Activated T-helper 1 cell treated with anti-CD3 and anti-CD28 coated beads, Interleukin-12 subunit alpha, Interleukin-12 subunit beta, Interleukin-2, Interleukin-4 antibody, amounts not matched to agents 30 ng/mL and 10 ng/mL and 1 ng/mL, durations not matched to agents 14 hours and 24 hours and 36 hours (primary cell): ENCODE measurements at places on chromosomes 11 and 22. TPM values are rescaled to one million over a fixed set of nuclear protein-coding genes. Genes with fewer than 3 reads are reported as not detected.
A peak's percentile ranks its signal among the peaks of the same experiment; 100 is the strongest.

DNA sequence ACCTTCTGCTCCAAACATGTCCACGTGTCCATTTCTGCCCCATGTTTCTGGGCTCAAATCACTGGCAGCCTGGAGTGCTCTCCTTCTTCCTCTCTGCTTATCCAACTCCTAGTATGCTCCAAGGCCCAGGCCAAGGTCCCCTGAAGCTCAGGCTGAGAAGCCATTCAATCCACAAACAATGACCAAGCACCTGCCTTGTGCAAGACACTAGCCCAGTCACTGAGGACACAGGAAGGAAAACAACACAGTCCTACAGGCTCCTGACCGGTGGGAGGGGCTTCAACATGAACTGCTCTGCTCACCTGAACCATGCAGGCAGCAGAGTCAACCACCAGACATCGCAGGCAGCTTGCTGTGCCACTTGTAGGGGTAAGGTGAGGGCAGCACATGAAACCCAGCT lies 93.6 kb downstream of the RPL27A start:
- H3K4me1 ChIP-seq: peaks cover 5% of the 10 kb centered on the region
- DNase-seq: no peak
- no peak overlapping the region for H3K4me3 ChIP-seq
- no peak overlapping the region for H3K27ac ChIP-seq
- peaks cover 13% of the 10 kb centered on the region for H3K27me3 ChIP-seq
- H3K36me3 ChIP-seq: no peaks in the 10 kb centered on the region

GRCh38 chr11:125412509-125412908 lies 83.6 kb downstream of the FEZ1 start:
- DNase-seq: no peak
- H3K27me3 ChIP-seq: peaks cover 14% of the 10 kb centered on the region
- H3K4me1 ChIP-seq: no peaks in the 10 kb centered on the region
- H3K27ac ChIP-seq: no peak overlapping the region
- H3K4me3 ChIP-seq: no peak overlapping the region

DNA sequence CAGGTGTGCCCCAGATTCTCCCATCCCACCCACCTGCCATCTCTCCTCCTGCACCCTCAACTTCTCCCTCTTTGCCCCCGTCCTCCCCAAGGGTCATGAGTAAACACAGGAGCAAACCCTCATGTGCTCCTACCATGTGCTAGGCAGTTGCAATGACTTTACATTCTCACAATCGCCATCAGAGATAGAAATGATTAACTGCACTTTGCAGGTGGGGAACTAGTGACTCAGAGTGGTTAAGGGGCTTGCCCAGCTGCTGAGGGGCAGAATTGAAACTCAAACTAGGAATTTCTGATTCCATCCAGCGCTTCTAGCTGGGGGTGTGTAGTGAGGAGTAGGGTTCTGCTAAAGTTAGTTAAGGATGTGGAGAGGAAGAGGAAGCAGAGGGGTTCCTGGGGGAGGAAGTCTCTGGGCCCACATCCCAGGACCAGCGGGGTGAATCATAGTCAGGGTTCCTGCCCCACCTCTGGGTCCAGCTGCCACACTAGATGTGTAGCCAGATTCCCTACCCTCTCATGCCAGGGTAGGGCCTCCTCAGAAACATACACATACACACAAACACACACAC lies 16.0 kb upstream of the PRG2 start:
- H3K36me3 ChIP-seq: peaks cover 42% of the 10 kb centered on the region
- no peaks in the 10 kb centered on the region for H3K27me3 ChIP-seq
- peaks cover 35% of the 10 kb centered on the region for H3K4me1 ChIP-seq
- peak overlapping the region; percentile 20 for H3K4me3 ChIP-seq
- DNase-seq: no peak

DNA sequence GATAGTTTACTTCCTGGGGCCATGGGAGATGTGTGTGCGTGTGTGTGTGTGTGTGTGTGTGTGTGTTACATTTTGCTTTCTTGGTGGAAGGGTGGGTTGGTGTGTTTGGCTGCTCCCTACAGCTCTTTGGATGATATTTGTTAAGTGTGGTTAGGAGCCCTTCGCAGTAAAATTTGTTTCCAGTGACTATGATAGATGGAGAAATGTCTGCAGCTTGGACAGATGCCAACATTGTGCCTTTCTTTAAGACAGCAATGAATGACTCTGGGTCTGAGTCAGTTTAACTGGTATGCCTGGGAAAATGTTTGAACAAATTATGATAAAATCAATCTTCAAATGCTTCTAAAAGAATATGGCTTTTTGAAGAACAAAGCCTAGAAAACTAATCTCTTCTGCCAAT lies 102.7 kb upstream of the TRPC6 start:
- no peak overlapping the region for H3K4me3 ChIP-seq
- H3K4me1 ChIP-seq: no peaks in the 10 kb centered on the region
- no peaks in the 10 kb centered on the region for H3K36me3 ChIP-seq

DNA sequence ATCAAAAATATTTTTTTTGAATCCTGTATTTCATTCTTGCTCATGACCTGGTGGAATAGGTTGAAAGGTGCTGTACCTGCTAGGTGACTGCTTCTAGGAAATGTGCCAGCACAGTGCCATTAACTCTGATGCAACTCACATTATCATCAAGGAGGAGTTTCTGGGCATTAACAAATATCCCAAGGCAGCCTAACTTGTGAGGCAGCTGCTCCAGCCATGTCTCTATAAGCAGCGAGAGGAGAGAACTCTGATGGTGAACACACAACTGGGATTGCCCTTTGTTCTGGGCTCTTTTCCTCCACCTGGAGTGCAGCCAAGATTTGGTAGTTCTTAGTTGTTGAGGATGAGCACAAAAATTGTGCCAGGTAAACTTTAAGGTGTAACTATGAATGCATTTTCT lies 25.6 kb downstream of the HEPHL1 start:
- H3K4me1 ChIP-seq: no peaks in the 10 kb centered on the region
- no peaks in the 10 kb centered on the region for H3K36me3 ChIP-seq
- peaks cover 4% of the 10 kb centered on the region for H3K27me3 ChIP-seq
- no peak overlapping the region for H3K27ac ChIP-seq
- DNase-seq: no peak

DNA sequence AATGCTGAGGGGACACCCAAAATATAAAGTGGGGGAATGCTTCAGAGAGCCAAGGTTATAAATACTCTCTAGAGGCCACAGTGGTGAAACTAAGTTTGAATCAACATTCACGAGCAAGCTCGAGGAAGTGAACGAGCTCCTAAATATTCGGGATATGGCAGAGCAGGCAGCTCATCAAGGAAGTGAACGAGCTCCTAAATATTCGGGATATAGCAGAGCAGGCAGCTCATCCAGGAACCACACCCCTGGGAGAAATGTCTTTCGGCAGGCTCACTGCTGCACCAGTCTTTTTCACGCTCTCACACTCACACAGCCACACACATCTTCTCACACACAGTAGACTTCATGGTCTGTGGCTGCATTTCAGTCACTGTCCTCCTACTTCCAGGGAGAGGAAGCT lies 787.5 kb downstream of the OPCML start:
- H3K4me1 ChIP-seq: no peaks in the 10 kb centered on the region
- no peak overlapping the region for H3K4me3 ChIP-seq
- no peaks in the 10 kb centered on the region for H3K36me3 ChIP-seq
- no peaks in the 10 kb centered on the region for H3K27me3 ChIP-seq
- DNase-seq: no peak
- no peak overlapping the region for H3K27ac ChIP-seq

GRCh38 chr22:21984793-21985192 lies 2.2 kb upstream of the TOP3B start:
- H3K27ac ChIP-seq: no peak overlapping the region
- no peaks in the 10 kb centered on the region for H3K36me3 ChIP-seq

GRCh38 chr11:850775-851763 lies 8.4 kb downstream of the TSPAN4 start:
- H3K4me3 ChIP-seq: no peak overlapping the region
- no peak for DNase-seq
- H3K27me3 ChIP-seq: peaks cover 4% of the 10 kb centered on the region
- no peak overlapping the region for H3K27ac ChIP-seq
- no peaks in the 10 kb centered on the region for H3K36me3 ChIP-seq

GRCh38 chr11:70002433-70002832 lies 75.7 kb upstream of the ANO1 start:
- H3K4me3 ChIP-seq: no peak overlapping the region
- peaks cover 21% of the 10 kb centered on the region for H3K4me1 ChIP-seq
- peak overlapping the region; percentile 80 for H3K27ac ChIP-seq
- peaks cover 3% of the 10 kb centered on the region for H3K27me3 ChIP-seq
- H3K36me3 ChIP-seq: no peaks in the 10 kb centered on the region

The C22orf31 gene
- total RNA-seq: not detected in 2 replicates

The OR10V1 gene
- not detected in 2 replicates for total RNA-seq
